Suprapubic skin (tissue), 4 donors: ENCODE measurements at places on chromosomes 2 and 18. TPM values are rescaled to one million over a fixed set of nuclear protein-coding genes. Genes with fewer than 3 reads are reported as not detected.

Gene GTF2A1L
- 1.1 TPM for total RNA-seq

Gene UGT1A5
- total RNA-seq, result 0.56 TPM

Gene DUSP28
- 7.9 TPM for total RNA-seq

Gene ELAC1
- total RNA-seq, result 8.0 TPM

Gene COL6A3
- total RNA-seq, result 79.2 TPM
